Central memory CD4-positive, alpha-beta T cell (primary cell): ENCODE measurements at places on chromosomes 16 and 17.

GRCh38 chr17:73639322-73639721, 4.9 kb downstream of the SDK2 start:
- no peak for DNase-seq

DNA sequence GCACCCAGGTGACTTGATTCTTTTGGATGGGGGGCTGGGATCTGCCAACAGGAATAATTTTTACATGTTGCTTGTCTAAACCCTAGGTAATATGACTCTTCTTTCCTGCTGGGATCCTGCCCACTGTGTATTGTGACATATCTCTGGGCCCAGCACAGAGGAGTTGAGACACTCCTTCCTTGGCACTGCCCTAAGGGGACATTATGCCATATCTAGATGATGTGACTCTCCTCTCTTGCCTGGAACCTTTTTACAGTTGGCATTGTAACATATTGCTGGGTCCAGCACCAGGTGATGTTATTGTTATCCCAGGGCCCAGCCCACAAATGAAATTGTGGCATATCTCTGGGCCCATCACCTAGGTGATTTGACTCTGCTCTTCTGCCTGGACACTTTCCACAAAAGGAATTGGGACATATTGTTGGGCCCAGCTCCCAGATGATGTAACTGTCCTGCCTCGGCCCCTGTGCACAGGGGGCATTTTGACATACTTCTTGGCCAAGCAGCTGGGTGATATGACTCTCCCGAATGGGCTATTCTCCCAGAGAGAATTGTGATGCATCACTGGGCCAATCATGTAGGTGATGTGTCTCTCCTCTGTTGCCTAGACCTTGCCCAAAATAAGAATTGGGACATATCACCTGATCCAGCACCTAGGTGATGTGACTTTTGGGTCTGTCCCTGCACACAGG, 1837.7 kb downstream of the TP53TG3F start:
- DNase-seq = no peak

GRCh38 chr17:76710863-76711611, at the start of gene MXRA7:
TSS of gene MXRA7 (minus strand) at chr17:76710965. CDS start at chr17:76710946, 19 bp downstream.
- peak; percentile 34 for DNase-seq

DNA sequence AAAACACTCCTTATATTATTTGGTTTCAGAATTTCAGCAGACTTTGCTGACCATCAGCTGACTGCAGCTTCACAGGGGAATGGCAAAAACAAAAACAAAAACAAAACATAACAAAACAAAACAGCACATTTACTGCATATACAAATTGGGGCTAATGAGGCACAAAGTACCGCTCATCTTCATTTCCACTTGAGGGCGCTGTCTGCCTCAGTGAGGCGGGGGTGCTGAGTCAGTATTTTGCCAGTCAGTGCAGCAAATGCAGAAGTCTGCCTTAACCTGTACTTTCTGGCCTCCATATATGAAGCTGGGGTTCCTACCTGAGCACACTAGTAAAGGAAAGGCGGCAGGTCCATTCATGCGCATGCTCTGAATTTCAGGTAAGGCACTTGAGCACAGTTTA, 13.5 kb upstream of the DYNLRB2 start:
- peak; percentile 23 for DNase-seq

DNA sequence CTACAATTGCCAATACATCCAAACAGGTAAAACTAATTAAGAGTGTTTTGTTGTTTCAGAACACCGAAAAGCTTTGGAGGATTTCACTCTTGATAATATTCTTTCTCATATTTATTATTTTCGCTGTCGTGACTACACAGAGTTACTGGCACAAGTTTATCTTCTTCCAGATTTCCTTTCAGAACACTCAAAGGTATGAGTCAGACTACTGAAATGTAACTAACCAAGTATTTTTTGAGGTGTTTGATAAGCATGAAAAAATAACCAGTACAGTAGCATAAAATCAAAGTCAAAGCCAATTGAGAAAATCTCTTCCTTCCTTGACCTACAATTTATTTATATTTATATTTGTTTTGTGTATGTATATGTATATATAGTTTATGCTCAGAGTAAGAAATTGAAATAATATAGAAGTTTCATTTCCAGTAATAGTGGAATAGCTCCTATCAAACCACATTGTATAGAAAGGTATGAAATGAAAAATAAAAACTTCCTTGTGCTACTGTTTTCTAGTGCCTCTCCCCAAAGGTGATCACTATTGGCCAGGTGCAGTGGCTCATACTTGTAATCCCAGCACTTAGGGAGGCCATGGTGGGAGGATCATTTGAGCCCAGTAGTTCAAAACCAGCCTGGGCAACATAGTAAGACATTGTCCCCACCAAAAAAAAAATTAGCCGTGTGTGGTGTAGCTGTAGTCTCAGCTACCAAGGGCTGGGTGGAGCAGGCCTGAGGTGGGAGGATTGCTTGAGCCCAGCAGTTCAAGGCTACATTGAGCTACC, 10.9 kb downstream of the RAD51C start:
- no peak for DNase-seq
